ENCODE measurements at places on chromosomes 5 and 9.

DNA sequence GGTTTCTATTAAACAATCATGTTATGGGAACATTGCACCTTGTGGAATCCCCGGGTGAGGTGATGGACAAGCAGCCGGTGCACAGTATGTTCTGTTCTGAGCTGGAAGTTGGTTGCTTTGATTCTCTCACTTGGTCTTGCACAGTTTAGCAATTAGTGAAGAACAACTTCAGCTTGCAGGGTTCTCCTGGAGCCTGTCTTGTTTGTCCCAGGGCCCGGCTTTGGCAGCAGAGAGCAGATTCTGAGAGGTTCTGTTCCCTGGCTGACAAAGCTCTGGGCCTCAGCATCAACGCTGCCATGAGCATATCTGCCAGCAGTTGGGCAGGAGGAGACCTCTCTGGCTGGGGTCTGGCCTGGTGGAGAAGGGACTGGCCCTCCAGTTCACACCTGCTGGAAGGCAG, 16.9 kb downstream of the GADD45G start:
- no peak for DNase-seq

- DNase-seq: no peak
Observed at GRCh38 chr5:140293091-140293848, 9.6 kb downstream of the PFDN1 start.

GRCh38 chr9:90659650-90660364, 17.2 kb upstream of the DIRAS2 start:
- DNase-seq: no peak

GRCh38 chr5:135890867-135891266, 4.8 kb downstream of the IL9 start:
- DNase-seq: no peak

DNA sequence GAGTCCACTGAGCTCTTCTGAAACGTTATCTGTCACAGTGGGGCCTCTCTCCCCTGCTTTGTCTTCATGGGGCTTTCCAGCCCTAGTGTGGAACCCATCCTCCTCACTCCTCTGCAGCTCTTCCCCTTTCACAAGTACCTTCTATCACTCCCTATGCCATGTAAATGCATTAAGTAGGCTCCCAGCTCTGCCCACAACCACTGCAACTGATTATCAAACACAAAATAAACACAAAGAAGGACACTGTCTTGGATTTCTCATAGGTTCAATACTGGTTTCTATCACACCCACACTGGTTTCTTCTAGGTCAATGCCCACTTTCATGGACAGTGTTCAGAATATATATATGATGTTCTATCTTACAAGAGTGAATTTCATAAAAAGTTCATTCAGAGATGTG, 139.4 kb downstream of the GNAQ start:
- no peak for DNase-seq

DNA sequence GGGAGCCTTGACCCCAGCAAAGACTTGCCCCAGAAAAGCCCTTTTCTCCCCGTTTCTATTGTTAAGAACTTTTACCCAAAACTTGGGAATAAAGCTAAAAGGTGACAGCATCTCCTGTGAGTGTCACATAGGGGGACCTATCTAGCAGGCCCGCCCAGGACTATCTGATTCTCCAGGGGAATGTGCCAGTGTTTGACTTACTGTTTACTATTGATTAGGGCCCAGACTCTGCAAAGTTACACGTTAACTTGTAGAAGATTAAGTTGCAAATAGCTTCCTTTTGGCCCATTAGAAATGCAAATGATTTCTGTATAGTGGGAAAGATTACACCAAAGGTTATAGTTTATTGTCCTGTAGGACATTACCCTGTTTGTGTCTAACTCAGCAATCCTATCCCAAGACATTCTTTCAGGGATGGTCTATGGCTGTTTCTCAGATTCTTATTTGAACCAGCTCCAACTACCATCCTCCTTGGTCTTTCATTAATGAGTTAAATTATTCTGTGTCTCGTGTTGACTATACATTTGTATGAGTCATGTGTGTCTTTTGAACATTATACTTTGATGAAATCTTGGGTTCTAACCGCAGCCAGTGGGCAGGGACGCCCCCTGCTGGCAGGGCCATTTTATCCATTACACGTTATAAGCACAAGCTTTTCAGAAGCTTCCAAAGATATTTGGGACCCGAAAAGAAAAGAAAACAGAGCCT, 60.7 kb downstream of the HRH2 start:
- no peak for DNase-seq

- DNase-seq: no peak
Observed at GRCh38 chr5:142016556-142016955, 3.7 kb upstream of the GNPDA1 start.

- DNase-seq: no peak
Observed at GRCh38 chr9:136292026-136292538, 11.8 kb downstream of the CCDC187 start.

DNA sequence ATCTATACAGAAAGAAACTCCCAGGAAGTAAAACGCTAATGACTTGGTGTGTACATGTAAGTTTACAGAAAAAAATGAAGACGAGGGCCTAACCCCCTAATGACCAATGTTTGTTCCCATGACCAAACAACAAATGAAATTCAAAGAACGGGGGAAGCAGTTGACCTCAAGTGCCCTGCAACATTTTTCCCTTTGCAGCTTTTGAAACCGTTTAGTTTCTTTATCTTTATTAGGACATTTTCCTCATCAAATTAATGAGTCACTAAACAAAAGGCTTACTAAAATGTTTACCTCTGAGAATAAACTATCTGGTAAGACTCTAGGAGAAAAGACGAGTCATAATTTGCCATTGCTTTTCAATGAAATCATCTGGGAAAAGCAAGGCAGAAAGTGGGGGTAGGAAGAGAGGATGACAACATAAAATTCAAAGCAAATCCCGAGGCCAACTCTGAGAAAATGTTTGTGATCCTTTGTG, 57.4 kb downstream of the LHFPL2 start:
- DNase-seq: no peak

- DNase-seq: no peak
Observed at GRCh38 chr9:84381508-84381907, 41.0 kb upstream of the SLC28A3 start.

DNA sequence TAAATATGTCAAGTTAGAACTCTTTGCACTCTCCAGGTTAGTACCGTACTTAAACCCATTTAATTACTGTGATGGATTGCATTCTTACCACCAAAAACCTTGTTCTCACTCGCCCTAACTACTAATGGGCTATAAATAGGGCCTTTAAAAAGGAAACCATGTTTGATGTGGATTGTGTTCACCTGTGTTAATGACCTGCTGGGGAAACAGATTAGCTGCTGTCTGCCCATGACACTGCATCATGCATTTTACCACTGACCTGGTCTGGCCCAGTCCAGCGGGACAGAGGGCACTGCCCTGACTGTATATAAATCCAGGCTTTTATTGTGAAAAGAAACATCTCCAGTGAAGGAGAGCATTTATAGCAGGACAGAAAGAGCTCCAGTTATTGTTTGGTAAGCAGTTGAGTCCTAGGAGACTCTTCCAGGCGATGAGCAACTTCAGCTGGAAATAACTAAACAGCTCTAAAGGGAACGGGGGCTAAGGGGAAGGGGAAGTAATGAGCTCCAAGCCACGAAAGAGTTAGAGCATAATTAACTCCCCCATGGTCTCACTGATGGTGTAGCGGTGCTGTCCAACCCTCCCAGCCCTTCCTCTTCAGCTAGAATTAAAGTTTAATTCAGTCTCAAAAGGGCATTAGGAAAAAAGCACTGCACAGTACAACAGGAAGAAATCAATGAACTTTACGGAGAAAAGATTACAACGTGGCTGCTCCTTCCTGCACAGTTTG, 303.1 kb downstream of the ENC1 start:
- no peak for DNase-seq

DNA sequence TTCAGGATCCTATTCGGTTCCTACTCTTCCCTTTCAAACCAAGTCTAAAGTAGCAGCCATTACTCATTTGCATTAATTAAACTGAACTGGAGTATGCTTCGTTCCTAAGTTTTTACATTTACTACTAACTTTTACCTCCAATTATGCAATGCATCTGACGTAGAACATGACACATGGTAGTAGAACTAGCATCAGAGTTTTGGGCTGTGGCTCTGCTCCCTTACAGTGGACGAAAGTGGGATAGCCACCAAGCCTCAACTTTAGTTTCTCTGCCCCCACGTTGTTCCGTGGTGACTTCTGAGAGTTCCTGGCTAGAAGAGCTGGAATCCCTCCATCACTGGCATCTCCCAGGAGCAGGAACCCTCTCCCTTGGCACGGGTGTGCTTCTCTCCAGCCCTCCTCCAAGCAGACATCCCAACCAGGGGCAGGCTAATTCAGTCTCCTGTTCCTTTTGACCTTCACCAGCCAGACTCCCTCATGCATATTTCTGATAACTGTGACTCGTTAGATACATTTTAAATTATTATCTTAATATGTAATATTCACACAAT, 2.9 kb downstream of the IFNE start:
- DNase-seq: no peak

DNA sequence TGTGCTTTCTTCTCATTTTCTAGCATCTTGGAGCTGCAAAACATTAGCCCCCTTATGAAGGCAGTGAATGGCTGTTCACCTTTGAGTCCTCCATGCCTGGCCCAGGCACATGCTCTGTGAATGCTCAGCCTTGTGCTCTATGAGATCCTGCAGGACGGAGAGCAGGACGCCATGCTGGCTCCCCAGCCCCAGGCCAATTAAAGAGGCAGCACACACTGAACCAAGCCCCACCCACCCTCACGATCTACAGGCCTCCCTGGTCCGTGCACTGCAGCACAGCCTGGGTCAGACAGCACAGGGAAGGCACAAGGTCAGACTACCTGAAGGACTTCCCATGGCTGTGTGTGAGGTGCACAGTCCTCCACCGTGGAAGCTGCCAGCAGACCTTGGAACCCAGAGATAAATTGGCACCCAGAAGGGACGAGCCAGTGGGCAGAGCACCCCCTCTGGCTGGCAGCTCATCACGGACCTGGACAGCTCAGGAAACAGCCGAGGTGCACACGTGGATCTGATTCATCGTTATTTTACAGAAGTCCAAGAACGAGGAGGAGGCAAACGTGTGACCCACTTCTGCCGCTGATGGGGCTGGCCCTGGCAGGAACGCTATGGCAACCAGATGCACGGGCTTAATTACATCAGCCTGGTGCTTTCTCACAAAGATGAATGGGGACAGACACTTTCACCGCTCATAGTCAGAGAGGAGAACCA, 59.5 kb downstream of the OLFM1 start:
- DNase-seq: no peak

DNA sequence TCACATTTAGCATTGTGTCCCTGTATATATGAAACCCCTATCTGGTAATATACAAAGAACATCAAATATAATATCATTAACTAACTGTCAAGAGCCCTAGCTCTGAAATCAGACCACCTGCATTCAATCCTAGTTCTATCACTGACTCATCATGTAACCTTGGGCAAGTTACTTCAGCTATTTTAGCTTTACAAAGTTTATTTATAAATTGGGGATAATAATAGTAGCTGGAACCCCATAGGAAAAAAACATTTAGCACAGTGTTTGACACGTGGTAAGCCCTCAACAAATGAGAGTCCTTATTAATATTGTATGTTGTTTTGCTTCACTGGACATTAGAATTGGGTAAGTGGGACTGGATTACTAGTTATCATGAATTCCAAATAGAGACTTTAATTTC, 157.5 kb downstream of the EBF1 start:
- no peak for DNase-seq

DNA sequence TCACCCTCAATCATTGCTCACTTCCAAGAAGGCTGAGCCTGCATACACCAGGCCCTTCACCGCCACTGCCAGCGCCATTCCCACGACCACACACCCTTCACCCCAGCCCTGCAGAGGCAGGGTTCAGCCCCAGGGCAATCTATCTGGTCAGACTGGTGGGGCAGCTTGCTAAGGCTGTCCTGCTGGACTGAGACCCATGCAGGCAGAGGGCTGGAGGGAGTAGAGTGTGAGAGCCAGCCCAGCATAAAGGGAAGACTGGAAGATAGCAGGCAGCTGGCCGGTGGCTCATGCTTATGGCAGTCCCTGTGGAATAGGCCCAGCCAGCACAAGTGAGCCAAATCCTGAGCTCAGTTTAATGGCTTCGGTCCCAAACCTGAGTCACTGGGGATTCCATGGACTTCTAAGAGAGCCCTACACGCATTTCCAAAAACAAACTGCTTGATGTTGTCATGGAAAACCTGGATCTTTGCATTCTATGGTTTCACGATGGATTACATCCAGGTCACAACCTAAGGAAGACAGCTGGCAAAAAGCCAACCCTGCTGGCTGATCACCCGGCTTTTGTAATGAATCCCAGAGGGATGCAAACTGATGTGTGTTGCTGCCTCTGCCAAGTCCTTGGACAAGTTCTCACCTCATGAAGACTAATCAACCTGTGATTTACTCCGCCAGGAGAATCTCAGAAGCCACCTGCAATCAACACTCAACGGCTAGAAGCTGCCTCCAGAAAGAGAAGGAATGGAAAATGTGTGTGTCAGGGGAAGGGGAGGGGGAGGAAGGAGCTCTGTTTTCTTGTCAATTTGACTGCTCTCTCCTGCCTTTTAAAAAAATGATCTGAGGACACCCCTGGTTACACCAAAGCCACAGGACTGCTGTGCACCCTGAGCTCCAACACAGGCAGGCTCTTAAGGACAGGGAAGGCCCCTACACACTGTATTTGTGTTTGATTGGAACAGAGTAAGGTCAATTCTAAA, 143.6 kb downstream of the LHFPL2 start:
- no peak for DNase-seq

DNA sequence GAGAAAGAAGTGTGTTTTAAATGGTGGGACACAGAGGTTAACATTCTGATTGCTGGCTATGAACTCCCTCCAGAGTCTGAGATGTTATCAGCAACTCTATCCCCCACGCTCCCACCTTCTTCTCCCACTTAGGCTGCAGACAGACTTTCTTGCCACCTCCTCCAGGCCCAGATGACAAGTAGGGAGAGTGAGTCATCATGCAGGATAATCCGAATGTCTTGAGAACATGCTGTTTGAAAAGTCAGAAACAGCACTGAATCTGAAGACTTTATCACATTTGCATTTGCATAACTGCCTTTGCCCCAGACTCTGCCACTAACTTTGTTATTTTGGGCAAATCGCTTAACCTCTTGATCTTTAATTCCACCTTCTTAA, 139.8 kb downstream of the ESM1 start:
- DNase-seq: no peak

DNA sequence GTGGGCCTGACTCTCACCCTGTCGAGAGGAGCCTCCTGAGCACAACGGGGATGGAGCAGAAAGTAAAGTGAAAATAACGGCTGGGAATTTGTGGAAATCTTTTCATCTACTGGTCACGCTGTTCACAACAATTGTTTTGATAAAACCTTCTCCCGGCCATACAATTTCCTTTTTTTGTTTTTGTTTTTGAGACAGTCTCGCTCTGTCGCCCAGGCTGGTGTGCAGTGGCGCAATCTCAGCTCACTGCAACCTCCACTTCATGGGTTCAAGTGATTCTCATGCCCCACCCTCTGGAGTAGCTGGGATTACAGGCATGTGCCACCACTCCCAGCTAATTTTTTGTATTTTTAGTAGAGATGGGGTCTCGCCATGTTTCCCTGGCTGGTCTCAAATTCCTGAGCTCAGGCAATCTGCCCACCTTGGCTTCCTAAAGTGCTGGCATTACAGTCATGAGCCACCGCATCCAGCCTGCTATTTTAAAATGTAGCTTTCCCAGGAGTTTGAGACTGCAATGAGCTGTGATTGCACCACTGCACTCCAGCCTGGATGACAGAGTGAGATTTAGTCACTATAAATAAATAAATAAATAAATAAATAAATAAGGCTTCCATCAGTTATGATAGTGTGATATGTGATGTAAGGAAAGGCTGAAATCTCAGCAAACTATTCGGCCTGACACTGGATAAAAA, 73.5 kb upstream of the PTGER4 start:
- no peak for DNase-seq

All from cortex of kidney (tissue), 1 donor.